Pulmonary artery endothelial cell (primary cell): ENCODE measurements at places on chromosomes 4 and X.

- DNase-seq = no peak
Measured at GRCh38 chr4:63063760-63064159, 1345.5 kb downstream of the TECRL start.

DNA sequence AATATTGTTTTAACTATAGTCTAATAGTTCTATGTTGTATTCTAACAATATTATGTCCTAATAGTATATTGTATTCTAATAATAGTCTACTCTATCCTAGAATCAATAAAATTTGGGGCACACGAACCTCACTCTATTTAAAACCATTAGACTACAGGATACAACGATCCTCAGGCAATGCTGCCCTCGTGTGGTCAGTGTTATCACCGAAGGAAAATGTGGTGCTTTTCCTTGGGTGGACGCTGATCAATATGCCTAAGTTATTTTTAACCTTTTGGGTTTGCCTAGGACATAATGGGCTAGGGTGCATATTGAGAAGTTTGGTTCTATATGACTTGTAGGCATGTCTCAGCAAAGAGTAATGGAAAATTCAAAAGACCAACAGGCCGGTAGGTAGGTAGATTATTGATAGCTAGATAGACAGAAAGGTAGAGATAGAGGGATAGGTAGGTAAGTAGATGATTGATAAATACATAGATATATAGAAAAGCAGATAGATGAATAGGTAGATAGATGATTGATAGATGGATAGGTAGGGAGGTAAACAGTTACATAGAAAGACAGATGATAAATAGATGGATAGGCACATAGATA is 75.1 kb downstream of the PRKX start:
- DNase-seq = no peak

DNA sequence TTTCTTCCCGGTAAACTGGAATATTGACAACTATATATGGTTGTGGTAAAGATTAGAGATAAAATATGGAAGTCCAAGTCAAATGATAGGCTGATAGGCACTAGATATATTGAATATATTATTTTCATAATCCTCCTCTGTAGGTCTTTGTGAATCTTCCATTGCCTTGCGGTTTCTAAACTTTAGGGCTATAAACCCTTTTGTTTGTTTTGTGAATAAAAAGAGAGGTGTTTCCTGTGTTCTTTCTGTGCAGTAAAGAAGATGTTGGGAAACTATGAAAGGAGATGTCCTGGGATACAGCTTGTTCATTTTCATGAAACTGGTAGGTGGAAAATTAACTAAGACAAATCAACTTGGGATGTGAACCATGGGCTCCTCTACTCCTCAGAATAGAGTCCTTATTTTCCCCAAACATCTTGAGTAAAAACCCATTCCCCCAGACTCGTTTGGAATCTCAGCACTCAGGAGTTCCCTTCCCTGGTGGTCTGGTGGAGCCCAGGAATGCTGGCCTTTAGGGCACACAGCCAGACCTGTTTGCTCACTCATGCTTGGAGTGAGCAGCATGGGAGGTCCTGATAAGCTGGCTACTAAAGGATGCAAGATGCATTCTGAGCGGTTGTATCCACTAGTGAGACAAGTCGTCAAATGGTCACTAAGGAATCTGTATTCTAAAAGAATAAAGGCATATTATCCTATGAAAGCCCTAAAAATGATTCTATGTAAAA is 22.2 kb downstream of the PRDM8 start:
- no peak for DNase-seq

- no peak for DNase-seq
Measured at GRCh38 chr4:8735236-8736089, 136.2 kb downstream of the HMX1 start.

DNA sequence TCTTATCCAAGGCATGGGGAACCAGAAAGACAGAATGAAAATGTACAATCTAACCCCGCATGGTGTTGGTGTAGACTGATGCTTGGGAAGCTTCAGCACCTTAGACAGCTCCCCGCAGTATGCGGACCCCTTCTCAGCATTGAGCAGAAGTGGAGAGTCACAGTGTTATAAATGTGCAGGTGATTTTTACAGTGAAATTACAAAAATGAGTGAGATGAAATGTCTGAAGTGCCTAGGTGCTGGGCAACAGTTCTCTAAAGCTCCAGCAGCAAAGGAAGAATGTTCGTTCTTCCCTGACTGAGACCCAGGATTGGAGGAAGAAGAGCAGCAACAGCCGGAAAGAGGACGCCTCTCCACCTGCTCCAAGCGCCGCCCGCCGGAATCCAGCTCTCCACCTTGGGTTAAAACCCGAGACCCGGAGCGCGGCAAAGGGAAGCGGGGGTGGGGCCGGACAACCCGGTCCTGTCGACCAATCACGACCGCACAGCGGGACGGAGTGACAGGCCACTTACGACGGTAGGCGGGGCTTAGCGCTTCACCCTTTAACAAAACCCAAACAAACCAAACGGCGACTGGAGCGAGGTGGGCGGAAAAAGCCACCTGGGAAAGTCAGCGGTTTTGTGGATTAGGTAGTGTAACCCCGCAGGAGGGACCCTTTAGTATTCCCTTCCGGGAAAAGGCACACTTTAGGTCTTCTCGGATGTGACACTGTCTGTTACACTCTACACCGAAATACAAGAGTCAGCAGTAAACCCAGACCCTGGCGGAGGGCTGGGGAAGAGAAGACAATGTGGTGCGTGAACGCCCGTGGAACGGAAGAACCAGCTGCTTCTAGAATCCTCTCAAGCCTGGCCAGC is at the start of gene GLRA3:
Gene GLRA3, minus strand, starts transcription at position 403 of the 857 bp plus-strand sequence. CDS start 436 bp downstream, outside the sequence.
- DNase-seq = no peak

DNA sequence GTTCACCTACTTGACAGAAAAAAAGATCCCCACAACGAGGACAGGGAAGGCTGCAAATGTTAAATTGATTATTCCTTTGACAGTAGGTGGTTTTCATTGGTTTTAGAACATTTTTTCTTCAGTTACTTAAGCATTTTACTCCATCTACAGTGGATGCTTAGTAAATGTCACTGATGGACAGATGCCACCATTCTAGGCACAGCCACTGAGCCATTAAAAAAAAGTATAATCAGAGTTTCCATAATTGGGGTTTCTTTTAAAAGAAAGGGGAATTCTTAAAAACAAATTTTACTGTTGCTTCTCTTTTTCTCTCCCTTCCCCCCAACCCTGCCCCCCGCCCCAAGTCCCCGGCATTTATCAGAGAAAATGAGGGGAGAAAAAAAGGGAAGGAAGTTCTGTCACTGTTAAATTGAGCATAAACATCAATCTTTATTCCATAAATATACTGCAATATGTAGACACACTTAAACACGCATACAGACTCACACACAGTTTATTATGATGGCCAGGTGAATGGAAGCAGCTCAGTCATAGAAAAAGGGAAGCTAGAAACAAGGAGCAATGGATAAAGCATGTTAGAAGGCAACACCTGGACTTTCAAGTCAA is 79.7 kb upstream of the PRPS2 start:
- DNase-seq = no peak

DNA sequence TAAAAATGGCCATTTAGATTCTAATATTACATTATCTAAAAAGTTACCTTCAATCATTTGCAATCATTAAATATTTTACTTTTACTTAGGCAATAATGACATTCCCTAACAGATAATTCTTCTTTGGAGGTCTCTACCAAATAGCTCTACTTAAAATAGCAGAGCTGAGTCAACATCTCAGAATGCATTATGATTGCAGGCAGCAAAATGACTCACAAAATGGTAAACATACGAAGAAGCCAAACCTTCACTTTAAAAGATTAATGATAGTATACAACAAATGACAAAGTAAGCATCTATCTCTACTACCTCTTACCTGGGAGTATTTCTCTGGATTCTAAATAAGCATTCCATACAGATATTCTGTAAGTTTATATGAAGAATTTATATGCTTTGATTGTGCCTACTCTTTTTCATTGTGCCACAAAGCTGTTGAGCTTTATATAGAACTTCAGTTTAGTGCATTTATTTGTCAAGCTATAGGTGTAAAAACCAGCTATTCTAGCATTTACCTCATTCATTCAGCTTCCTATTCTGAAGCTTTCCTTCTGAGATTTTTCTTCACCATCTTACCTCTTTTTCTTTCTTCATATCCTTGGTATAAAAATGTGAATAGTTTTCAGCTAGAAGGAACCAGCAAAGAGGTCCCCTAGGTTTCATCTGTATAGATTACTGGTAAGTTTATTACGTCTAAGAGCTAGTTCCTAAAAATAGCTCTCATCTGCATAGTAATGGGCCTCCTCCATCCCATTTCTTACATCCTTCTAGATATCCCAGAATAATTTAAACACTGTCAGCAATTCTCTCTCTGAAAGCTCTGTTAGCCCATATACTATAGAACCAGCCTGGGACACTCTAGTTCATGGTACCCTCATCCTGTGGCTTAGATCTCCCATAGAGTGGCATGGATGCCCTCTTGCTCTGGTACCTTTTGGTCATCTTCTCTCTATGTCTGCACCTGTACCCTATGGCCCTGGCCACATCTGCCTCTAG is 17.2 kb upstream of the SPCS3 start:
- no peak for DNase-seq

- no peak for DNase-seq
Measured at GRCh38 chr4:183129675-183130074, 30.6 kb downstream of the WWC2 start.

DNA sequence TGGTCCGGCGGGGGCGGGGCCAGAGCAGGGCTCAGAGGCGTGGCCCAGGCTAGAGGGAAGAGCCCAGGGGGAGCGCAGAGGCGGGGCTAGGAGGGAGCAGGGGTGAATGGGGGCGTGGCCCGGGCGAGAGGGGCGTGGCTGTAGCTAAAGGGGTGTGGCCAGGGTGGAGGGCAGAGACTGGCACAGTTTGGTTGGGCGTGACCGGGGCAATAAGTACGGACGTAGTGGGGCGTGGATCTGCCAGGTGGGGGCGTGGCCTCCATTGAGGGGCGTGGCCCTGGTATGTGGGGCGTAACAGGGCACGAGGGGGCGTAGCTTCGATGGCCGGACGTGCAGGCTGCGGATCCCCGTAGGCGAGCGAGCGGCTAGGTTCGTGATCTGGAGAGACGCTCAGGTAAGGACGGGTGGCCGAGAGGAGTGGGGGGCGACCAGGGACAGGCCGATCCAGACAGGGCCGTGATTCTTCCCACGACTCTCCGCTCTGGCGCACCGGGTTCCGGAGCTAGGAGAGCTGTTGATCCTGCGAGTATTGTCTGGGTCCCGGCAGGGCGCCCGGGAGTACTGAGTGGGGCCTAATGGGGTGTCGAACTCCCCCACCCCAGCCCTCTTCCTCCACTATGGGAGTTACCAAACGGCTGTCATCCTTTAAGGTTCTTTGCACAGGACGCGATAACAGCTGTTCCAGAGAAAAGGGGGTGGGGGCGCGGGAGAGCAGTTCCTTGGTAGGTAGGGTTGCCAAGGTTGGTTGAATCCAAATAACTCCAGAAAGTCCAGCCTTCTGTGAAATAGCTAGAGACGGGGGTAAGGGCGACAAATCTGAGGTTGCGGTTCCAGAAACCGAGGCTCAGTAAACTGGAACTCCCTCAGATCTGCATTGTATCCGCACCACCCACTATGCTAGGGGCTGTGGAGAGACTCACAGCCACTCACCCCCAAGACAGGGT is at the start of gene CA5B:
Gene CA5B, plus strand, starts transcription at position 312 of the 944 bp plus-strand sequence. CDS start 11,754 bp downstream, outside the sequence.
- DNase-seq = peak; percentile 74

DNA sequence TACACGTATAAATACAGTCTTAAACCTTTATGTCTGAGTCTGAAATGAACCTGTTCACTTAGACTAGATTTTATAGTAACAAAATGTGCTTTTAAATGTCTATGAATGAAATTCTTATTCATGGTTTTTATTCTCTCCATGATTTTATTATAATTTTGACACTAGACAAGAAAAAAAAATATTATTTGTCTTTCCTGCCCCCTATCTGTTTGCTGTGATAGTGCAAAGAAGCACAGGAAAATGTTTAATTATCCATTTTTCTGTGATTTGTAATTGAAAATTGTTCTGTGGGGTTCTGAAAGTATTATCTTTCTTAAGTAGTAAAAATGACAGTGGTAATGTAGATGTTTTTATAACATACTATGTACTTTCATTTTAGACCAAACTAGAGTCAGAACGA is 52.0 kb downstream of the INTS6L start:
- DNase-seq = no peak

- peak; percentile 43 for DNase-seq
Measured at GRCh38 chr4:15695240-15695699, 7.6 kb upstream of the BST1 start.

GRCh38 chrX:4547213-4547836 is 833.9 kb upstream of the PRKX start:
- no peak for DNase-seq

DNA sequence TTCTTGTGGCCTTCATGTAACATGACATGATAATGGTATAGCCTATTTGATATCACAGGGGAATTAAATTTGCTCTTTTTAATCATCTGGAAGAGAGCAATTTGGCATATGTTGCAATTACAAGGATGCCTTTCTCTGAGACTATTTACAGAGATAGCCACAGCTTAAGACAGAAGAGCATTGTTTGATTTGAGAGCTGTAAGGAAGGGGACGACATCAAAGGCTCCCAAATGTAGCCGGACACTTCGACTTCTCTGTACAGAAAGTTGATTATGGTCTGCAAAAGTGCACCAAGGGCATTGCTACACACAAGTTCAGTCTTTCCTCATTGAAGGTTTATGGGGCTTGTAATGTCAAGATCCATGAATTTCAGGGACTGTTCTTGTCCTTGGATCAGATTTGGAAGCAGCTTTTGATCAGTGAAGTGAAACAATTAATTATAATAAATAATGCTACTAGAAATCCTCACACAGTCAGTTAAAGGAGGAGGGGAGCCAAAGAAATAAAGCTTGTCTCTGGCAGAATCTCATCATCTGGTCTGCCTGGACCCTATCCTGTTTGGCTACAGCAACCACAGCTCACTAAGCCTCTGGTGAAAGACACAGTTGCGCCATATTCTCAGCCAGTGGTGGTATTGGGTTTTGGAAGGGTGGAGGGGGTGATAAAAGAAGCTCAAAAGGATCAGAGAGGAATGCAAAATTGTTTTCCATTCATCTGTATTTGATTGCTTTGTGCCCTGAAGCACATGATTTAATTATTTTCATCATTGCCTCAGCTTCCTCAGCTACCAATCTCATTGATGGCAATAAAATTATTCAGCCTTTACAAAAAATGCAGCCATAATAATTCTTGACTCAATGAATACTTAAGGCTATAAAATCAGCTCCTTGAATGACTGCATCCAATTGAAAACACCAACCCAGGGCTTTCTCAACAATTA is 654.3 kb upstream of the LCORL start:
- DNase-seq = no peak

- no peak for DNase-seq
Measured at GRCh38 chr4:26859762-26860156, 882 bp upstream of the STIM2 start.

- no peak for DNase-seq
Measured at GRCh38 chr4:53810643-53811042, 219.4 kb upstream of the LNX1 start.

DNA sequence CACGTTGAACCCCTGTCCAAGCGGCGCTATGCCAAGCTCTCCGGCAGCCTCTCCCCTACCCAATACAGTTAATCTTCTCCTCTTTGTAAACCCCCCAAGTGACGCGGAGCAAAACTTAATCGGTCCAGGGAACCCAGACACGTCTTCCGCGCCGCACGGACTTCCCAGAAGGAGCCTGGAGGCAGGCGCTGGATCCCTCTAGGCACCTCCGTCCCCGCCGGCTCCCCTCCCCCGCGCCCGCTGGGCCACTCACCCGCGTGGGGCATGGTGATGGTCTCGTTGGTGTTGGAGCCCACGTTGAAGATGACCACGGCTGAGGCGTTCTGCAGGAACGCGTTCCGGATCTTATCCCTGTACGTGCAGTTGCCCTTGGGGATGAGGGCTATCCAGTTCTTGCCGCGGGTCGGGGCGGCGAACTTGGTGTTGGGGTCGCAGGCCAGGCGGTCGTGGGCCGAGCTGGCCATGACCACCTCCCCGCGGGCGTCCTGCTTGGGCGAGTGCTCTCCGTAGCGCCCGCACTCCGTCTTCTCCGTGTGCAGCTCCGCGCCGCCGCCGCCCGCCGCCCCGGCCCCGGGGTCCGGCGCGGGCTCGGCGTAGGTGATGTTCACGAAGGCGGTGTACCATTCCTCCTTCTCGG is 1.1 kb downstream of the RNF150 start:
- DNase-seq = no peak
